ENCODE measurements at places on chromosomes 1 and 21.

- DNase-seq, result no peak
These were observed 3.0 kb downstream of the SPATA46 start for GRCh38 chr1:162373541-162374260.

- DNase-seq, result no peak
These were observed 22.7 kb downstream of the WNT9A start for GRCh38 chr1:227924833-227925574.

DNA sequence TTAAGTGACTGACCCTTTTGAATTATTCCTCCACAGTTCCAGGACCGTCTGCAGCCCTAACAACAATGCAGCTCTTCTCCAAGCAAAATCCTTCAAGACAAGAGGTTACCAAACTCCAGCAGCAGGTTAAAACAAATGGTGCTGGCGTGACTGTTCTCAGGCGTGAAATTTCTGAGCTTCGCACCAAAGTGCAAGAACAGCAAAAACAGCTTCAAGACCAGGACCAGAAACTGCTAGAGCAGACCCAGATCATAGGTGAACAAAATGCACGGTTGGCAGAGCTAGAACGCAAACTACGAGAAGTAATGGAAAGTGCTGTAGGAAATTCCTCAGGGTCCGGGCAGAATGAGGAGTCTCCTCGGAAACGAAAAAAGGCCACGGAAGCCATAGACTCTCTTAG is 25.7 kb upstream of the DEGS1 start:
- no peak for DNase-seq

GRCh38 chr1:208024406-208024805 is 113.5 kb upstream of the CD34 start:
- no peak for DNase-seq

DNA sequence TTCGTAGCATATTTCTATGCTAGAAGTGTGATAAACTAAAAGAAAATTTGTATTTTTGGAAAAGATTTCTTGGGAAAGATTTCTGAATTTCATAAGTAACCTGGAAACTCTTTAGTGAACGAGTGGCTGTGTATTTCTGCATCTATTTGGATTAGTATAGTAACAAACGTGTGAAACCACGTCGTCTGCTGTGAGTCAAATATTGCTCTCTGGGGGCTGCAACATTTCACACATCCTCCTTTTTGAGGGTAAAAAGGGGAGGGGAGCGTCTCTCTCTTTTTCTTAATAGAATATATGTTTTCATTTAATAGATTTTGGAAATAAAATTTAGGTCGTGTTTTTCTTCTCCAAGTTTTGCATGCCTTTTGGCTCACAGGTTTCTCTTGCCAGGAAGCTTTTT is 44.8 kb downstream of the LHX9 start:
- no peak for DNase-seq

GRCh38 chr1:226268421-226269124 is 40.4 kb downstream of the LIN9 start:
- no peak for DNase-seq

- no peak for DNase-seq
These were observed 65.9 kb downstream of the LAMC1 start for GRCh38 chr1:183089025-183089639.

GRCh38 chr1:21818656-21819055 is 6.6 kb downstream of the LDLRAD2 start:
- DNase-seq, result peak; percentile 37

DNA sequence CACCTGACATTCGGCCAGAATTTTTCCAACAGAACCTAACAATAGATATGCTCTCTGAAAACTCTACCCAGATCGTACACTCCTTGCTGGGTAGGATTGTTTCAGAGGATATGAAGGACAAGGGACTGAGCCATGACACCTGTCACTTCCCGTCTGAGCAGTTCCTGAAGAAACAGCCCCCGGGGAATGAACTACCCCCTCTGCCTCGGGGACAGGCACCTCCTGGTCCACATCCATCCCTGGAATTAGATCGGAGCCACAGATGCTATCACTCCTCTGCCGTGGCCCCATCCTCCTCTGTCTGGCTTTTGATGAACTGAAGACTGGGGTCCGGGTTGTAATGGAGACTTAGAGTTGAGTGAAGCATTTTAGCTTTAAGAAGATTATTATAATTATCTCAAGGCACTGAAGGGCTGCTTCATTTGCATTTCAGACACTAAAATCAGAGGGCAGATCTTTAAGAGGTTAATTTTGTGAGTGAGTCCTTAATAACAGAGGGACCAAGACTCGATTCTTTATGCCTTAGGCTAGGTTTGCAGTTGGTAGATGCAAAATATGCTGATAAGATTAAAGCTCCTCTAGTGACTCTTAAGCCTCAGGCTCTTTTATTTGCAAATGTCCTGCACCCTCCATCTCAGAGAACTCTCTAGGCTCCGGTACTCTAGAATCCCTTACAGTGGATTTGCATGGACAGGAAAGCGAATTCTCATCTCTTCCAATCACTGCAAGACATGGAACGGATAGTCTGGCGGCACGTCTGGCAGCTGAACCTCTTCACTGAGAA is 333.8 kb downstream of the KIF26B start:
- DNase-seq, result no peak

DNA sequence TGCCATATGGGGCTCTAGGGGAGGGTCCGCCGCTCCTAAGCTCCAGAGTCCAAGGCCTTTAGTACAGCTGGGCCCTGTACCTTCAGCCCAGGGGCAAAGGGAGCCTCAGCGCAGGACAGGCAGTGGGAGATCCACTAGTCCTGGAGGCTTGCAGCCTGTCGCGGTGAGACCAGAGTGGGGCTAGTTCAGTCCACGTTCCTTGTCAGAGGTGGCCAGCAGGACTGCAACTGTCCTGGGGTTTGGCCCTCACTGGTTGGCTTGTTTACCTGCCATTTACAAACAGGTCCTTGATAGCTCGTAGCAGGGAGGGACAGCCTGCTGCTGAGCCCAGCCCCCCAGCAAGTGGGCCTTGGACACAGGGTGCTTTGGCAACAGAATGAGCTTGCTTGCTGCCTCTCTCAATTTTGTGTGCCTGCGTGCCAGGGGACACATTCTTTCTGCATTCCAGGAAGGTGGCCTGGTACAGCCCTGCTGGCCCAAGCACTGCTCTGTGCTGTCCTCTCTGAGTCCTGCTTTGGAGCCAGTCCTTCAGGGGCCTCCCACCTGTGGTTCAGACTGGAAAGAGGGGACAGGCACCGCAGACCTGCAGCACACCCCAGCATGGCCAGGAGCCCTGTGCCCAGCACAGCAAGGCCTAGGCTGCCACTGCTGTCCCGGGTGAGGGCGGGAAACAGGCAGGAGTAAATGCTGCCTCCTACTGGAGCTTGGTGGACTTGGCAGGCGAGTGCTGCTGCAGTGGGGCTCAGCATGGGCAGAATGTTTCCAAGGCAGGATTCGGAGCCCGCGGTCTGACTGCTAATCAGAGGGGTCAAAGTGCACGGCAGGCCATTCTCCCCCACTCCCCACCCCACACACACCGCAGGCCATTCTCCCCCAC is 15.2 kb downstream of the H6PD start:
- DNase-seq, result peak; percentile 31

DNA sequence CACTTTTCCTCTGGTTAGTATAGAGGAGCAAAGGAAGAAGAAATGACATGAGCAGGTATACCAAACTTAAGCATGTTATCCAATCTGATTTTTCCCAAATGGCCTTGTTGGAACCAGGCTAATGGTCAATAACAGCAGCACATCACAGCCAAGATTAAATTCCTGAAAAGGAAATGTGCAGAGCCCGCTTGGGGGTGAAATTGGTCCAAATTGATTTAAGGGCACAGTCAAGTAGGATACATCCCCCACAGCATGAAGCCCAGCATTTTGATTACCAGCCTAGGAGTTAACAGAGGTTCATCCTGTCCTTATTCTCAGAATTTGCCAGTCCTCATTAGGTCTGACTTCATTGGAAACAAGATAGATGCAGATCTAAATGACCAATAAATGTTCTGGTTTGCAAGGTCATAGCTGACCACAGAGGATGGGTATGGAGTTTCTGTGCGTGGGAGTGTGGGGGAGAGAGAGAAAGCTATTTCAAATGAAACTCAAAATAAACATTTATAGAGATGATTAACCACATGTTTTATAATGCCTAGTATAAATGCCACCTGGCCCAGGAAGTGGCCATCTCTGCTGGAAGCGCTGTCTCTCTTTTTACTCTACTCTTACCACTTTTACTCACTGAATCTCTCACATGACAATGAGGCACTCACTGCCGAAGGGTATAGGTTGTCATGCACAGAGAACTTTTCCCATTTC is 38.7 kb downstream of the RGS5 start:
- no peak for DNase-seq

GRCh38 chr1:174153085-174153824 is 6.1 kb upstream of the RABGAP1L start:
- no peak for DNase-seq

DNA sequence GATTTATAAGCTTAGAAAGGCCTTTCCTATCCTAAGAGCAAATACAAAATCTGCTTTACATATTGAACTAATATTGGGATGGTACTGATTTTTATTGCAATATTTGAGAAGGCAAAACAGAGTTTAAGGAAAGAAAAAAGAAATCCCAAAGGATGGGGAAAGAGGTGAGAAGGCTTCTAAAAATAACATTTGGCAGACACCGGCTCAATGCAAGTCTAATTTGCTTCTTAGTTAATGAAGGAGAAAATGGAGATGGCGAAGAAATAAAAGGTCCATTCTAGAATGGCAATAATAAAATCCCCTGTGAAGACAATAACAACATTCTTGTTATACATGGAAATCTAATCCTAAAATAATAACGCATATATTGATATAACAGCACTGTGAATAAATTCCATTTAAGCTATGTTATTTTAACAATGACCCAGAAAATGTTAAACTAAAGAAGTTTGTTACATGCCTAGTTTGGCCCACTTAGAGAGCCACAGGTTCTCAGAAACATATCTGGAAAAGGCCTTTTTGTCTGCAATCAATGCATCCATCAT is 117.7 kb downstream of the HLCS start:
- no peak for DNase-seq

GRCh38 chr21:39386899-39387298 is 38.0 kb upstream of the HMGN1 start:
- no peak for DNase-seq

- DNase-seq, result no peak
These were observed 389.1 kb downstream of the HLX start for GRCh38 chr1:221268295-221268694.

DNA sequence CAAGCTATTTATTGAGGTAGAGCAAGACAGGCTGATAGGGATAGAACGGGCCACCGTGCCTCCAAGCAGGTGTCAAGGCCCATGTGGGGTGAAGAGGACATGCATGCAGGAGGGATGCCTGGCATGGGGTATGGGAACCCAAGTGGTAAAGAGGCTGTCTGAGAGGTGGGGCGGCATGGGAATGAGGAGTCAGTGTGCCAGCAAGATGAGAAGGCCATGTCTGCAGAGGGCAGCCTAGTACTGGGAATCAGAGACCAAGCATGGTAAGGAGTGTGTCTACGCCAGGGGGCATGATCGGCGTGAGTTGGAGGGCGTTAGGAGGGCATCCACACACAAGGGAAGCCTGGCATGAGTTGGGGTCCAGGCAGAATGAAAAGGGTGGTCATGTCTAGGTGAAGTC is 303.7 kb upstream of the PLD5 start:
- DNase-seq, result no peak

DNA sequence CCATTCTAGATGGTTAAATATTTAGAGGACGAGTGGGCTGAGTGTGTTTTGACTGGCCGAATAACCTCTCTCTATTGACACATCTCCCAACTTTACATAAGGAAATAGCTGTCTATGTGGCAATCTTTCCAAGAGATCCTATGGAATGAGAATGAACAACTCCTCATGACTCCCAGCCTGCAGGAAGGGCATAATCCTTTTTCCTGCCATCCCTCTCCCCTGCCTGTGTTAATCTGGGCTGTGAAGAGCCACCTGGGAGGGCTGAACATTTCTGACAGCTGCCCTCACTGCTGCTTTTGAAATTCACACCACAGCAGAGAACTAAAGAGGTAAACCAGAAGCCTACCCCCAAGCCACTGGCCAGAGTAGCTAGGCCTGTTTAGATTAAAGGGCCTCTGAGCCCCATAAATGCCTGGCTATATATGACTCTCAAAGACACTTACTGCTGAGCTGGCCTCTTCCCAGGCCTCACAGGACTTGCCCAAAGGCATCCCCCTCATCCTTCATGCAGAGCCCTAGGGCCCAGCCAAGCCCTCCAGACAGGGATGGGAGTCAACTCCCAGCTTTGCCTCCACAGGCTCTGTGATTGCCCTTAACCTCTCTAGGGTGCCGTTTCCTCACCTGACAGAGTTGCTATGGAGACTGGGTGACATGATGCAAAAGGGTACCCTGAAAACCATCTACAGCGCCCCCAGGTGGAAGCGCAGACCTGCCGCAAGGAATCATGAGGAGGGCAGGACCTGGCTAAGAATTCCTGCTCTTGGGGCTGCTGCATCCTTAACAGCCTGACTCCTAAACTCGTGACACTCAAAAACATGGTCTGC is 42.0 kb upstream of the LDLRAP1 start:
- DNase-seq, result peak; percentile 16

DNA sequence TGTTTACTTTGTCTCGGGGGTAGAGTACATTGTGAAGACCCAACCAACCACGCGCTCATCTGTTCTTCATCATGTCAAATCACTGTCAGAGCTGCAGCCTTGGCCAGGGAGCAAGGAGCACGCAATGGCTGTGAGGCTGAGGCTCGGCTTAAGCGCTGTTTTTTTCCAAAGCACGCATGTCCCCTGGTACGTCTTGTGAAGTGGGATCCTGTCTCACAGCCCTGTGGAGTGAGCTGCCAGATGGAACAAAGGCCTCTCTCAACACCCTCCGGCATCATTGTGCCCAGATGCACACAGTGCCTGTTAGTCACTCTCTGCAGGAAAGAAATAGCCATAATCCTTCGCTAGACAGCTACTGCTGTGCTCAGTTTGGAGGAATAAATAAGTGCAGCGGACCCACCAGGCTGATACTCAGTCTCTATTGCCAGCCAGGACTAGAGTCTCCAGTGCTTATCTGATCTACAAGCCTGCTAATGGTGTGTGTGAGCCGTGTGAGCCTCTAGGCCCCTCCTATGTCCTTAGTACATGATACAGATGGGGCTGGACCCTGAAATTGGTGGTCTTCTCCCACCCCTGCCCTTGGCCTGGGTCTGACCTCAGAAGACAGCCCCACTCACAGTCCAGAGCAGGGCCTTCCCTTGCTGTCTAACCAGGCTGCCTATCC is 91.3 kb upstream of the COA6 start:
- DNase-seq, result no peak

GRCh38 chr21:44566403-44566802 is 7.1 kb upstream of the KRTAP10-4 start:
- no peak for DNase-seq

GRCh38 chr1:159084152-159084551 is 7.6 kb upstream of the AIM2 start:
- no peak for DNase-seq

GRCh38 chr1:97610748-97611147 is 310.1 kb downstream of the DPYD start:
- no peak for DNase-seq

GRCh38 chr21:42674351-42674940 is 21.0 kb downstream of the PDE9A start:
- DNase-seq, result no peak

DNA sequence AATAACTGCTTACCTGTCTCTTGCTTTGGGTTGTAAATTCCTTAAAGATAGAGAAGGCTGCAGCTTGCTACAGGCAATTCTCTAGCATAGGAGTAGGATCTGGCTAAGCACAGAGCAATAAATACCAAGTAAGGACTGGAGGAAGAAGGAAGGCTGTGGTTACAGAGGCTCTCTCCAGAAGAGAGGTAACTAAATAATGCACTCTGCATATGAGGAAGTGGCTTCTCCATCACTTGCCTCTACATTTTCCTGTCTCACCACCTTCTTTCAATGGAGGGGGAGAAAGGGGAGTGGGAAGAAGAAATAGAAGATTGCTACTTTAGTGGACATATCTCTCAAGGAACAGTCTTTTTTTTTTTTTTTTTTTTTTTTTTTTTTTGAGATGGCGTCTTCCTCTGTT is 60.9 kb upstream of the LAX1 start:
- no peak for DNase-seq

GRCh38 chr1:21372383-21372782 is 67.6 kb upstream of the NBPF3 start:
- DNase-seq, result no peak
